ENCODE measurements at places on chromosomes 5 and 9. TPM values are rescaled to one million over a fixed set of nuclear protein-coding genes. Genes with fewer than 3 reads are reported as not detected.

The OR1J2 gene
- not detected for total RNA-seq

DNA sequence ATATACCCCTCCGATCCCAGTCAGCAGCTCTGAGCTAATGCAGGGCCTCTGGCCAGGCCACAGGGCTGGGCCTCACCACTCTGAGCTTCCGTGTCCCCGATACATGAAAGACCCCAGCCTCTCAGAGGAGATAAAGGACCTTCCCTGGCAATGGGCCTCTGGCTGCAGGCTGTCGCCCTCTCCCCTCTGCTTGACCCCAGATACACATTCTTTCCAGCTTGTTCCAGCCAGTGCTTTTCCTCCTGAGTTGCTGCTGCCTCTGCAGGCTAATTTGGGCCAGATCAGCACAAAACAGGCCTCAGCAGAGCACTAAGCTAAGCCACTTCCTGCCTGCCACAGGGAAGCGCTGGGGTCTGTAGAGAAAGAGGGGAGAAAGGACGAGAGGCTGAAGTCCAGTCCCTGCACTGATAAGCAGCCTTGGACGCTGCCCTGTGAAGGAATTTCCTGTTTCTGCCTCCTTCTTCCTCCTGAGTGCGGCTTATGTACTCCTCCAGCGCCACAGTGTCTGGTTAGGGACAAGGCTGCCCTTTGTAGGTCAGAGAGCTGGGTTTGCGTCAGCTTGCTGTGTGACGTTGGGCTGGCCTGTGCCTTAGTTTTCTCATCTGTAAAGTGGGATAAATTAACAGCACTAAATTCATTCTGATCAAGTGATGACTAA is 73.0 kb upstream of the IL17B start:
- peak; percentile 82 for DNase-seq

DNA sequence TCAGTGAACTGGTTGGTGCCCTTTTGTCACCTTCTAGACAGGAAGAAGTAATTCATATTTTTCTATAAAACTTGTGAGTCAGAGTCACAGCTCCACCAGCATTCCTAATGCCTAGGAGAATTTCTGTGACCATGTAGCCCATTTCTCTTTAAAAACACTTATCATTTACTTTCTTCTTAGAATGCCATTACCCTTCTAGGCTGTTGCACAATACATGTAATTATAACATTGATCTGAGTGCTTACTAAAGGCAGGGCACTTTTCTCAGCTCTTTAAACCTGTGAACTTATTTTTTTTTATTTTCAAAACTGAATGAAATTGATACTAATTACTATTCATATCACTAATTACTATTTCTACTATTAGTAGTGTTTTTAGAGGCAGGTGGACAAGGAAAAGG is 373.7 kb downstream of the TLE4 start:
- no peak for DNase-seq

DNA sequence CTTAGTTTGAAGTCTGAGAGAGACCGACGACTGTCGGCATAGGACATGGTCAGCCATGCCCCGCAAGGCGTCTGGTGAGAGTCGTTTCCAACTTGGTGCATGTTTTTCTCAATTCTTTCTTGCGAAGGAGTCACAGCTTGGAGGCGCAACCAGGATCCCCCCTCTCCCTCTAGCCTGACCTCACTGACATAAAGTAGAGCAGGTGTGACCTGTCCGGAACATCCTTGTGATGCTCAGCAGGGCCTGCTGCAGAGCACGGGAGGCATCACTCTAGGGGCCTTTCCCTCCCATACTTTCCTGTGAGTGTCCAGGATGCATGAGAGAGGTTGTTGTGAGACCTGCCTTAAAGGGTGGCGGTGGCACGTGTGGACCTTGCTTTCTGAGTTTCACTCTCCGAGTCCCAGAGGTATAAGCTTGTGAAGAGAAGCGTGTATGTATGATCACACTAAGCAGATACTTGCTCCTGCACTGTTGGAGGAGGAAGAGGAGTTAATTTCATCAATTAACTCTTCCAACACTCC is 5.0 kb downstream of the TENT4A start:
- DNase-seq = no peak

DNA sequence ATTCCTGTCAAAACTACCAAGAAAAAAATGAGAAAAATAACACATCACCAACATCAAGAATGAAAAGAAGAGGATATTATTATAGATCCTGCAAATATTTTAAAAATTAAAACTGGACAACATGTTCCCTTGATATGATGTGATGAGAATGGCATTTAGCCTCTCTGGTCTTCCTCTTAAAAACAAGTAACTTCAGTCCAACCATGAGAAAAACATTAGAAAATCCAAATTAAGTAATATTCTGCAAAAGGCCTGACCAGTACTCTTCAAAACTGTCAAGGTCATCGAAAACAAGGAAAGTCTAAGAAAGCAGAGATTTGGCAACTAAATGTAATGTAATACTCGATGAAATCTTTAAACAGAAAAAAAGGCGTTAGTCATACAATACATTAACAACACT is 167.1 kb upstream of the SNX2 start:
- DNase-seq = no peak

The SCGB3A2 gene
- 624 TPM for total RNA-seq
